ENCODE measurements at places on chromosomes 4 and X. TPM values are rescaled to one million over a fixed set of nuclear protein-coding genes. Genes with fewer than 3 reads are reported as not detected.
A peak's percentile ranks its signal among the peaks of the same experiment; 100 is the strongest.

The VBP1 gene
- 106 TPM for total RNA-seq

The CXorf58 gene
- total RNA-seq = 0.13 TPM

DNA sequence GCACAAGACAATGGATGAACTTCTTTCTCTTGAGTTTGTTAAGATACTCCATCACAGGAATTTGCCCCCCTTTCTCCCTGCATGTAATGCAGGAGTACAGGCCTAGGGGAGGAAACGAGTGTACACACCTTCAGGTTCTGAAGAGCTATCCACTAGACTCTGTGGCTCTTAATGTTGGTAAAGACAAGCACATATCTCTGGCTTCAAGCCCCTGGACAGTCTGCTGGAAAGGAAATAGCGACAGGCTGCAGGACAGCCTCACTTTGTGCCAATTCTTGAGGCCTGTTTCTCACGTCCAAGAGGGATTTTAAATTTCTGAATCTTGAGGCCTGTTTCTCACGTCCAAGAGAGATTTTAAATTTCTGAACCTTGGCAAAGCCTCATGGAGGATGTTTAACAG, 87.1 kb downstream of the RLIM start:
- H3K4me3 ChIP-seq = no peak overlapping the region
- no peak overlapping the region for H3K27ac ChIP-seq
- H3K4me1 ChIP-seq = no peaks in the 10 kb centered on the region
- no peak for DNase-seq
- H3K27me3 ChIP-seq = no peaks in the 10 kb centered on the region
- peaks cover 2% of the 10 kb centered on the region for H3K36me3 ChIP-seq

DNA sequence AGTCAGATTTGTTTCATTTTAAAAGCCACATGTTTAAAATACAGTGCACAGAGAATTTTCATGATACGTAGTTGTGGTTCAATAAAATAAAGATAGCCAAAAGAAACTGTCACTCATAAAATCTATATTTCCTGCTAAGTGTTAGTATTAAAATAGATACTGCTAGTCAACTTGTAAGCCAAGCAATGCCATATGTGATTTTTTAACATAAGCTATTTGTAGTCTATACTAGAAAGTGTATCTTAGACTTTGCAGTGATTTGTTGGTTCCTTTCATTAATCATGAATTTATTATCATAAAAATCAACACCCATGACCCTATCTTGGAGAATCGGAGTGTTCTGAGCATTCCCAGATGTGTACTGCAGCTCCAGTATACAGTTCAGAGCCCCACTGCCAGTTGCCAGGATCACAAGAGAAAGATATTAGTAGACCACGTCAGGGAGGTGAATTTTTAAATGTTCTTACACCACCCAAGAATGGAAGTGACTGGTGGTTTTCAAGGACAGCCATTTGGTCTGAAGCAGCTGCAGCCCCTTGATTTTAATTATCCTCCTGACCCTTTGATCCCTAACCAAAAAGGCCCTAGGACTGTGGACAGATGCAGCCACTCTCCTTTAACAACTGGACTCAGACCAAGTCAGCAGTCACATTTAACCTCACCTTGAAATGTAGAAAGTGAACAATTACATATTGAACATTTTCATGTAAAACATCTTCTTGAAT, 163.1 kb downstream of the PALLD start:
- H3K27ac ChIP-seq = peak overlapping the region; percentile 2
- DNase-seq = peak; percentile 75
- H3K27me3 ChIP-seq = no peaks in the 10 kb centered on the region
- H3K4me3 ChIP-seq = no peak overlapping the region

DNA sequence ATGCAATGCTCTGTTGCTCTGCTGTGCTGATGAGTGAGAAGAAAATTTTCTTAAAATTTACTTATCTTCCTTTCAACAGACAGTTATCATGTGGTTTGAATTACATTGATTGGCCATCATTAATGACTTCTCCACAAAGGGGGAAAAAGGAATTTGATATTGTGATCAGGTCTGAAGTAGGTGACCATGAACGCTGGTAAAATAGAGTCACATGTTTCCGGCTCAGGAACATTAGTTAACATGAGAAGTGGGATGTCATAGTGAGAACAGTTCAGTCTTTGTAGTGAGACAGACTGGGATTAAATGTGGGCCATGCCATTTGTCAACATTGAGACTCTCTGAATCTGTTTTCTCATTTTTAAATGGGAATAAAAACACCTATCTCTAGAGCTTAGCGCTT, 50.6 kb downstream of the GBA3 start:
- H3K4me3 ChIP-seq = no peak overlapping the region
- H3K27me3 ChIP-seq = no peaks in the 10 kb centered on the region
- H3K27ac ChIP-seq = no peak overlapping the region

DNA sequence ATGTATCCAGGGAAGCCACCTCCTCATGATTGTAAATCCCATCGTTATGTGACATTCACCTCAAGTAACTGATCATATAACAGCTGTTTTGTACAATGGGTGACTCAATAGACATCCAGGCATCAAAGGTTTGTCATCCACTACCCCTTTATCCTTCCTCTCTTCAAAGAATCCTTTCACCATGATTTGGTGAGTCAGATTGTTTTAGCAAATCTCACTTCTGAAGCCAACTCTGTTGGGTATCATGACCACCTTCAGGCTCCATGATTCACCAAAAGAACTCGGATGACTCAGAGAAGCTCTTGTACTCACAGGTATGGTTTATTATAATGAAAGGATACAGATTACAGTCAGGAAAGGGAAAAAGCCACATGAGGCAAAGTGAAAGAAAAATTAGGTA, 132.1 kb downstream of the PWWP3B start:
- H3K4me3 ChIP-seq = no peak overlapping the region
- no peaks in the 10 kb centered on the region for H3K36me3 ChIP-seq
- H3K27me3 ChIP-seq = no peaks in the 10 kb centered on the region
- no peaks in the 10 kb centered on the region for H3K4me1 ChIP-seq
- DNase-seq = no peak

The BBS7 gene
- 22.3 TPM for total RNA-seq

Measured in SJCRH30 (cell line).